Activated CD8-positive, alpha-beta memory T cell treated with anti-CD3 and anti-CD28 coated beads, Interleukin-2, amount 50 U/mL, for 48 hours (primary cell): ENCODE measurements at places on chromosomes 5 and 9.

- DNase-seq, result no peak
Measured at GRCh38 chr5:69237877-69238276, 3.2 kb downstream of the CDK7 start.

DNA sequence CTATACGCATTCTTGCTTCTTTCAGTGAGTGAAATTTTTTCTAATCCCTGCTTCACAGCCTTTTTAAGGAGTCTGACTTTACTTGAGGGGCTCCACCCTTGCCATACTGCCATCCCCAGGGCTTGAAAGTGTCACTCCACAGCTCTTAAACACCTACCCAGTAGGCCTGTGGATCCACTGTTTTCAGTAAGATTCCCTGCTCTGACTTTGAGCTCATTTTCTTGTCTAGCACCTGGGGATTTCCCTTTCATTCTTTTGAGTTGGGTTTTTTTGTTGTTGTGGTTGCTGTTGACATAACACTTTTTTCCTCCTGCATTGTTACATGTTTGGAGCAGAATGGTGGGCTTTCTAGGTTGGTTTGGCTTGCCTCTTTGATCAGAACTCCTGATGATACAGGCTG, 23.6 kb downstream of the SREK1IP1 start:
- no peak for DNase-seq

DNA sequence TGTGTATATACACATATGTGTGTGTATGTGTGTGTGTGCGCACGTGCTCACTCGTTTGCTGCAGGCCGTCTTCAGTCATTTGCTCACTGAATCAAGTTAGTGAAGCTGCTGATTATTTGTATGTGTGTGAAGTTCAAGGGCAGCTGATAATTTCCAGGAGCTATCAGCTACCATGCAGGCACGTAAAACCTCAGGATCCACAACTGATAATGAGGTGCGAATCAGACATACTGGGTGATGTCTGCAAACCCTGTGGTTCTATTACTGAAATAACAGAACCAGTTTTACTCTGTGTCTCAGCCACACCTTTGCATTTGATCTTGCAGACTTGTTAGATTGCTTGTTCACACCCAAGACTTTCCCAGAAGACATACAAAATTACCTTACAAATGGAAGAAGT, 257.6 kb downstream of the TAF11L14 start:
- DNase-seq, result no peak

GRCh38 chr5:157518963-157519362, 56.6 kb downstream of the ADAM19 start:
- no peak for DNase-seq

GRCh38 chr5:81906086-81906485, 65.7 kb upstream of the ATG10 start:
- no peak for DNase-seq

- DNase-seq, result no peak
Measured at GRCh38 chr5:107456281-107456715, 214.4 kb downstream of the EFNA5 start.

GRCh38 chr9:32218100-32218767, 166.2 kb upstream of the ACO1 start:
- no peak for DNase-seq

- no peak for DNase-seq
Measured at GRCh38 chr9:130478152-130478551, 33.4 kb downstream of the ASS1 start.

DNA sequence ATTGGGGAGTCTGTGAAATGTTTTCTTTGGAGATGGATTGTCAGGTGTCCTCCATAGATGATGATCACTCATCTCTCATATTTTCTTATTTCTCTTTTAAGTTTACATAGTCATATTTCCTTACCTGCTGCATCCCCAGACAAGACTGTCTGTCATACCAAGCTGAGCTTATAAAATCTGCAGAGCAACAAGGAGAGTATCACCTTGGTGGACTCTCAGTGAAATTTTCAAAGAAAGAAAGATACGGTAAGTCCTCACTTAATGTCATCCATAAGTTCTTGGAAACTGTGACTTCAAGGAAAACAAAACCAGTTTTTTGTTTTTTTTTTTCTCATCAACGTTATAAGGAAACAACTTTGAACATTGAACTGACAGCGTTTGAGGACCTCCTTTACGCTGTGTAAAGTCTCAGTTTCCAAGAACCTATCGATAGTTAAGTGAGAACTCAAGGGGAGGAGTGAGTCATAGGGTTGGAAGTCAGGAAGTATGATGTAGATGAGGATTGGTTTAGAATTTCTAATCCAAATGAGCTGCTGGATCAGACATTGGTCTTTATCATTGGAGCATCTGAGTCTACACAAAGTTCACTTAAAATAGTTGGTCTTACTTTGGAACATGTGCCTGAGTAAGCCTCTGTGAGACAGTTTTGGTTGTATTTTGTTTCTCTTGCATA, 45.5 kb downstream of the SPIN1 start:
- DNase-seq, result no peak

DNA sequence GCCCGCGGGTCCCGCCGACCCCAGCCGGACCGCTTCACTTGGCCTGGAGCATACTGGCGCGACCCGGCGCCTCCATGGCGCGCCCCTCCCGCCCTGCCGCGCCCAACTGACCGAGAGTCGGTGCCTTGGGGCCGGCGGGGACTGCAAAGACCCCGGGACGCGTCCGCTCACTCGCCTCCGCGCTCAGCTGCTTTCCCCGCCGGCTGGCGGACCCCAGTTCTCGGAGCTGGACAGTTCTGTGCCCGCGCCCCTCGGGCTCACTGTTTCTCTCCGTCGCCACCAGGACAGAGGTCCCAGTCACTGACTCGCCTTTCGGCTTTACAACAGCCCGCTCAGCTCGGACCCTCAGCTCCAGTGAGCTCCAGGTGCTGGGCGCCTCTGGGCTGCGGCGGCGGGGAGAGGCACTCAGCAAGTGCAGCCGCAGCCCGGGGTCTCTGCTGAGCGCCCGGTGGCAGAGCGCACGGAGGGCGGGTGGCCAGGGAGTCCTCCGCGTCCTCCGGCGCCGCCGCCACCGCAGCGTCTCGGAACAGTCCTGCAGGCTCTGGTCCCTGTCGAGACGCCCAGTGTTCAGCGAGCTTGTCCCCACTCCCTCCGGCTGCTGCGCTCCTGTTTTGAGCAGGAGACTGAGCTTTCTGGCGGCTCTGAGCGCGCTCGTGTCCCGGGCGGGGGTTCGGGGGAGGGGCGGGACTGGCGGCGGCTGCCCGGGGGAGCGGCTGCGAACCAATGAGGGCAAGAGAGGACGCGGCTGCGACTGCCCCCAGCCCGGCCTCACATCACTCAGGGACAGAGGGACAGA, at the start of gene SMIM32:
SMIM32 (minus strand) TSS at position 637 of the 796 bp plus-strand sequence. CDS start 638 bp downstream, outside the sequence.
- DNase-seq, result no peak

DNA sequence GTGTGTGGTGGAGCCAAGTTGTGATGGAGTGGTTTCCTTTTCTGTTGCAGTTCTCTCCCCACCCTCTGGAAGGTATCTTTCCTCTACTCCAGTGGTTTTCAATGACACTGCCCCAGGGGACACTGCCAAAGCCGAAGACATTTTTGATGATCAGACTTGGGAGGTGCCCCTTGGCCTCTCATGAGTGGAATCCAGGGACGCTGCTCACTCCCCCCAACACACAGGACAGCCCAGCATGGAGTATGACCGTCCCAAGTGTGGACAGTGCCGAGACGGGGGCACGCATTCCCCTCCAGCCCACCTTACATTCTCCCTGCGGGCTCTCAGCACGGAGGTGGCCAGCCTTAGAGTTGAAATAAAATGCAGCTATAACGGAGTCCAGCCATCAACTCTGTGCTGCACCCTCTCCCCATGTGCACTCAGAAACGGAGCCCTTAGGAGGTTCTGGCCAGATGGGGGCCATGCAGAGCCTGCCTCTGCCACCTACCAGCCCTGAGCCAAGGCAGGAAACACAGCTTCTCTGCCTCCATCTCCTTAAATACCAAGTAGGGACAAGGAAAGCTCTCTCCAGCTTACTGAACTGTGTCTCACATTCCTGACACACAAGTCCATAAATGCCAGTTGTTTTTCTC, 150.8 kb downstream of the ROR2 start:
- no peak for DNase-seq

DNA sequence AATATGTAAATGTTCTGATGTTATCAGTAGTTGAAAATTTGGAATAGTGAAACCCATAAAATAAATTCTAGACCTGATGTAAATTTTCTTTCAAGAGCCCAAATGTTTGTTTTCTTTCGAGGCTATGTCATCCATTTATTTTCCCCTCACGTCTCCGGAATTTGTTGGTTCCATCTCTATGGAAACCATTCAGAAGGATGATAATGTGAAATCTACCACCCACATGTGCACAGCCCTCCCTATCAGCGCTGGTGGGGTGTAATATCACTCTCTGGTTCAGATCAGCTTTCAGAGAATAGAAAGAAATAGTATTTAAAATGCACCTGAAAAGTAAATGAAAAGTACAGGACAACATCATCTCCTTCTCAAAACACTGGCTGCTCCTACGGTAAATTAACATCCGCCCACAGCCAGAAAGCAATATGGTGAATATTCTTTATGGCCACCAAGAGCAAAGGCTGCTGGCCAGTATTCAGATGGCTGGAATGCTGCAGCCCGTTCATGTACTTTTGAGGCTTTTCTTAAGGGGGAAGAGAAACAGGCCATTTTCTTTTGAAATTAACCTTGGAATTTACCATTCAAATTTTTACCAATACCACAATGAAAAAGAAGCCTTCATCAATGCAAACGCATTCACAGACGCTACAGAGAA, 28.5 kb downstream of the GLDC start:
- no peak for DNase-seq

DNA sequence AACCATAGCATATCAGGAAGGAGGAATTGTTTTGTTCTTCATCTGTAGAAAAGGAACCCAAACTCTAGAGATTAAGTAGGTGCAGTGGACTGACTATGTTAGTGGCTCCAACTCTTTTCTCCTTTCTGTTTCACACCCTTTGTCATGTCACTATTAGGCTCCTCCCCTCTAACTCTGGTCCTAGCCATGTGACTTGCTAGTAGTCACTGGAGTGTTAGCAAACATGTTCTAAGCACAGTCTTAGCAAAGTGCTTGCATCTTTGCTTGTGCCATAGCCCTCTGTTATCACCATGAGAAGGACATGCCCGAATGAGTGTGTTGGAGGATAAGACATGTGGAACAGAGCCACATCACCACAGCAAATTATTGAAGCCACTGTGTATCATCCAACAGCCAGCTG, 55.4 kb upstream of the PPP3R2 start:
- DNase-seq, result no peak

DNA sequence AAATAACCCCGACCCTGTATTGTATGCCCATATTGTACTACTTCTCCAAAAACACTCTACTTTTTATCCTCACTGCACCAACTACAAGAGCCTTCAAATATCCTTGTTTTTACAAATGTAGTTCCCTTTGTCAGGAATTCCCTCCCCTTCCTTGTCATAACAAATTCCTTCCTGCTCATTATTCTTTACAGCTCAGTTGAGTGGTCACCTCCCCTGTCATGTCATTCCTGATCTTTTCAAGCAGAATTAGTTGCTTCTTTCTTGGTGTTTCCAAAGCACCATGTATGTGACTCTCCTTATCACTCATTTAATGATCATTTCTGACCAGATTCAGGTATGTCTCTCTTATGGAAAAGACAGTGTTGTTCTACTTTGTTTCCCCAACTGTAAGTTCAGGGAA, 194.2 kb upstream of the SMC2 start:
- no peak for DNase-seq

GRCh38 chr5:62306896-62307689, 1.1 kb downstream of the KIF2A start:
- DNase-seq, result peak; percentile 77

DNA sequence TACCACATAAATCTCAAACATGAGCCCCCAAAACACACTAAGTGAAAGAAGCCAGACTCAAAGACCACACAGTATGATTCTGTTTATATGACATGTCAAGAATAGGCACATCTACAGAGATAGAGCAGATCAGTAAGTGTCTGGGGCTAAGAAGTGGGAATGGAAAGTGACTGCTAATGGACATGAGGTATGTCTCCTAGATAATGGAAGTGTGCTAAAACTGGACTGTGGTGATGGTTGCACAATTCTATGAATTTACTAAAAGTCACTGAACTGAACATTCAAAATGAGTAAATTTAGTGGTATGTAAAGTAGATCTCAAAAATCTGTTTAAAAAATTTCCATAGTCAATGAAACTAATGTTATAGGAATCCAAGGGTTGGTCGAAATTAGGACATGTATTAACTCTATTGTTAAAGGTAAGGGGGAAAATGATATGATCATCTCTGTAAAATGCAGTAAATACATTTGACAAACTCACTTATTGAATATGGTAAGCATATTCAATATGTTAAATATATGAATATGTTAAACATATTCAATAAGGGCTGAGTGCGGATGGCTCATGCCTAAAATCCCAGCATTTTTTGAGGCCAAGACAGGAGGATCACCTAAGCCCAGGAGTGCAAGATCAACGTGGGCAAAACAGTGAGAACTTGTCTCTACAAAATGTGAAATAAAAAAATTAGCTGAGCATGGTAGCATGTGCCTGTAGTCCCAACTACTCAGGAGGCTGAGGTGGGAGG, 51.7 kb downstream of the NUP155 start:
- no peak for DNase-seq

DNA sequence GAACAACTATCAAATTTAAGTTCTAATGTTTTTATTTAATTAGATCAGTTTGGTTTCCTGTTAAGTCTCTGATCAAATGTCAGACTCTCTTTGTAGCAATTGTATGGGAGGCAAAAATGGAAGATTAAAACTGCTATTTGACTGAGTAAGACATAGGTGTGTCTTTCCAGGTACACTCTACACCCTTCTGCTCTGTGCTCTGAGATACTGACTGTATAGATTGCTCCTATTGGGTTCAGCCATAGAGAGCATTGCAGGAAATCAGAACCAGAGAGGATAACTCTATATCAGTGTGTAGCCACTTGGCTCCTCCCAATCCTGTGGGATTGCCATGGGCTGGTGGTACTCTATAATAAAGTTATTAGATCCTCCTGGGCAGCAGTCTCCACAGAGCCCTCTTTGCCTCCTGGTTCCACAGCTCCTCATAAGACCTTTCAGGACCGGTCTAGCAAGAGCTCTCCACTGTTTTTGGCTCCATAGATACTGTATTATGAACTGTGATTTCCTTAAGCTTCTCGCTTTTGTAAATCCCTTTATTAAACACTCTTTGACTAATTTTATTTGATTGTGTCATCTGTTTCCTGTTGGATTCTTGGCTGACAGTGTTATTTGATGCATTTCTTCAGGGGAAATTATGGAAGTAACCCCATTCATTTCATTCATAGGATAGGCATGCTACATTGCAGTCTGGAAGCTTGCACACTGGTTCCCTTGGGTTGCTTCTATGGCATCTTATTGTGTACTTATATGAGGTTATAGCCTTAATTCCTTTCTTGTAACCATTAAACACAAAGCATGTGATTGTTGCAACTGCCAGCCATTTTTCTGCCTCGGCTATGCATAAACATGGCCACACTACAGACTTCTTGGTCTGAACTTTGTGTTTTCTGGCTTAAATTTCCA, 115.6 kb downstream of the VCAN start:
- DNase-seq, result no peak

GRCh38 chr5:158789441-158789840, 310.3 kb downstream of the EBF1 start:
- no peak for DNase-seq
